ENCODE measurements at places on chromosomes 4 and X.

DNA sequence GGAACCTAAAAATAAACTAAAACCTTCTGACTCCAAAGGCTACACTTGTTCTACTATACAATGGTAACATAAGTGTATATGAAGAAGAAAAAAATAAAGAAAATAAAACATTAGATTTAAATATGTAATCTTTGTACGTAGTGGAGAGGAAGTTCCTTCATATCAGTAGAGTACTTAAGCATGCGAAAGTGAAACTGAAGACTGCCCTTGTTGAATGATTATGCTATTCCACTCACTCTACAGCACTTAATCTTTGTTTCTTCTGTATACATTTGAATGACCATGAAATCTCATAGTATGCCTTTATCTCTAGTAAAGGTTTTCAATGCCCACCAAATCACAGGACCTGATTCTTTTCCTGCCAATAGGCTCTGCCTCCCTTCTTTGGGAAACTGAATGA lies 78.9 kb downstream of the NDST3 start:
- DNase-seq = peak; percentile 6

DNA sequence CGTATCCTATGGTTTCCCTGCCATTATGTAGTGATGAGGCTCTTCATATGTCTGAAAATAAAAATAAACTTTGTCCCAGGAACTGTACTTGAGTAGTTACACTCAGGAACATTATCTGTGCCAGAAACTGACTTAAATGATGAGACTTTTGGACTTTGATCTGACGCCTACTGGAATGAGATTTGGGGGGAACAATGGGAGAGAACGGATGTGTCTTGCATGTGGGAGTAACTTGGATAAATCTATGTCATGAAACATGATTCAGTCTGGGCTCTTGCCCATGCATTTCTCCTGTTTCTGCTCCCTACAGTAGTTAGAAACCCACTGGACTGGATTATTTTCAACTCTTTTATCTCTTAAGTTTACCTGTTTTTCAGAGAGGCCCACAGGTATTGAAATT lies 2351.4 kb downstream of the PCDH7 start:
- no peak for DNase-seq

DNA sequence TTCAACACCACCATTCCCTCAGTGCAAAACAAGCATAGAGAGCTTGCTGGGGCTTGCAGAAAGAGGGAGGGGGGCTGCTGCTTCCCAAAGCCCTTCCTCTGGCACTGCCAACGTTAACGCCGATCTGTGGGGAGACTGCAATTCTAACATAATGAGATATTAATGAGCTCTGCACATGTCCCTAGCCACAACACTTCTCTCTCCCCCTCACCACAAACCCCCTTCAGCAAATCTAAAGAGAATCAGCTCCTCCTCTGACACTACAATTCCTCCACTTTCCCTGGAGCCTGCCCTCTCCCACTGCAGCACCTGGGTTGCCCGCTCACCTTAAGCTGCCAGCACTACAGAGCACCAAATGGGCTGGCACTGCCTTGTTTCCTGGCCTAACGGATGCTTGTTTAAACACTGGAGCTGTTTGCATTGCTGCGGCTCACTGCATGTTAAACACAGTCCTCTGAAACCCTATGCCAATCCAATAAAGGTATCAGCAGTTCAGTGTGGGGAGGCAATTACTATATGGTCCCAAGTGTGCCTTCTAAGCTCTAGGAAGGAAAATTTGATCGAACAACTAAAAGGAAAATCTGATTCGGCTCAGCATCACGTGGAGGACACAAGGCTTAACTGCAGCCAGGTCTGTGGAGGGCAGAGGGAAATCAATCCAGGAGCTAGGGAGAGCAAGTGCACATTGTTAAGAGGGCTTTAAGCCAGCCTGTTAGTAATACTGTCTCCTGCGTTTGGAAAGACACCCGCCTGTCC lies 232.4 kb downstream of the MAML3 start:
- DNase-seq = no peak

GRCh38 chr4:155762334-155762733 lies 3.5 kb downstream of the GUCY1B1 start:
- no peak for DNase-seq

DNA sequence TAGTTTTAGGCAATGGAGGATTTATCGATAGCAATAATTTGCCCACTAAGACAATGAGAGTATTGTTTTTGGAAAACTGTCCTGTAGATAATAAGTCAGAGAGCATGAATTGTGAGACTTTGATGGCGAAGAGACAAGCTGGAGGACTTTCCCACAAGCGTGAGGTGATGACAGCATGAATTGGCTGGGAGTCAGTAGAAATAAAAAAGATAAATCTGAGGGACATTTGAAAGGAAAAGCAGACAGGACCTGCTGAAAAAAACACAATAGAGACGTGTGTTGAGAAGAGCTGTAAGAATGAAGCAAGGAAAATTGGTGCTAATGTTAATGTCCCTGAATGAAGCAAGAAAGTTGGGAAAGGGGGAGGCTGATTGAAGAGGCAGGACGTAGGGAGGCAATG lies 233.5 kb downstream of the DCTD start:
- no peak for DNase-seq

GRCh38 chr4:136847881-136848621 lies 684.2 kb downstream of the PCDH18 start:
- DNase-seq = no peak

DNA sequence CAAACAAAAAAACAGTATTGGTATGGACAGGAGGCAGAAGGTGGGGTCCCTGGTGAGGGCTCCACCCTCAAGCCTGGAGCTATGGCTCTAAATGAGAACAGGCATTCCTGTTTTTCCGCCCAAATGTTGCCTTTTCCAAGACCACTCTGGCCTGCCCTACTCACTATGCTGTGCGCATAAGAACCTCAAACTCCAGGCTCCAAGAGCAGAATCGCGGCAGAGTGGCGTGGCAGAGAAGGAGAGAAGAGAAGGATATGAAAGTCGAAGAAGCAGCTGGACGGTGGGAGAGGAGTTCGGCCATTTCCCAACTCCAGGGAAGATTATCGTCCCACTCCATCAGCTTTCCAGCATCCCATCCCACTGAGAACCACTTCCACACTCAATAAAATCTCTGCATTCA lies 207.8 kb downstream of the FAT4 start:
- no peak for DNase-seq

DNA sequence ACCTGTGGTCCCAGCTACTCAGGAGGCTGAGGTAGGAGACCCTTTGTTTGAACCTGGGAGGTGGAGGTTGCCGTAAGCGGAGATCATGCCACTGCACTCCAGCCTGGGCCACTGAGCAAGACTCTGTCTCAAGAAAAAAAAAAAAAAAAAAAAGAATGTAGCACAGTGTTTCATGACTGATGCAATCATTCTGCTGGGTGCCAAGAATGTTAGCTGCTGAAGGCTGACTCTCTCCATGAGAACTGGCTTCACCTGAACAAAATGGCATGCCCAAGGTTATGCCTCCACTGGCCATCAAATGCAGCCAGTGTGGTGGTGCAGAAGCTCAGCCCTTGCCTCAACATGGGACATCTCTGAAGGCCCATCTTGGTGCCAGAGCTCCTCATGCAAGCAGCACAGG lies 412.1 kb downstream of the ADAM29 start:
- peak; percentile 36 for DNase-seq

GRCh38 chr4:145316897-145317574 lies 136.6 kb upstream of the OTUD4 start:
- no peak for DNase-seq

- no peak for DNase-seq
Measured at GRCh38 chr4:104868533-104868932, 278.1 kb upstream of the TET2 start.

DNA sequence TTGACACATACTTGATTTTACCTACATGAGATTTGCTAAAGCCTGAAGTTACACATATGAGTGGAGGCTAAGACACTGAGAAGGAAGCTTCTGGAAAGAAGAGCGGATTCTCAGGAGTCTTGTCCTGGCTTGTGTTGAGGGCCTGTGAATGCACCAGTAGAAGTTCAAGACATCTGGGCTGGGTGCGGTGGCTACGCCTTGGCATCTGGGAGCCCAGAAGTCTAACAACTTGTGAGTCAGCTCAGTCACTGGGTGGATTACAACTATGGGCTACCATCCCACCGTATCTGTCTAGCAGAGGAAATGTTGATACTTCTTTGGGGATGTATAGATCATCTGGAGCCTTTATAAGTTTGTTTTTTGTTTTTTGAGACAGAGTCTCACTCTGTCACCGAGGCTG lies 375.6 kb upstream of the SMIM31 start:
- DNase-seq = no peak

GRCh38 chr4:150224896-150225591 lies 146.8 kb downstream of the DCLK2 start:
- peak; percentile 96 for DNase-seq

GRCh38 chrX:12672367-12673106 lies 118.7 kb upstream of the PRPS2 start:
- peak; percentile 51 for DNase-seq

DNA sequence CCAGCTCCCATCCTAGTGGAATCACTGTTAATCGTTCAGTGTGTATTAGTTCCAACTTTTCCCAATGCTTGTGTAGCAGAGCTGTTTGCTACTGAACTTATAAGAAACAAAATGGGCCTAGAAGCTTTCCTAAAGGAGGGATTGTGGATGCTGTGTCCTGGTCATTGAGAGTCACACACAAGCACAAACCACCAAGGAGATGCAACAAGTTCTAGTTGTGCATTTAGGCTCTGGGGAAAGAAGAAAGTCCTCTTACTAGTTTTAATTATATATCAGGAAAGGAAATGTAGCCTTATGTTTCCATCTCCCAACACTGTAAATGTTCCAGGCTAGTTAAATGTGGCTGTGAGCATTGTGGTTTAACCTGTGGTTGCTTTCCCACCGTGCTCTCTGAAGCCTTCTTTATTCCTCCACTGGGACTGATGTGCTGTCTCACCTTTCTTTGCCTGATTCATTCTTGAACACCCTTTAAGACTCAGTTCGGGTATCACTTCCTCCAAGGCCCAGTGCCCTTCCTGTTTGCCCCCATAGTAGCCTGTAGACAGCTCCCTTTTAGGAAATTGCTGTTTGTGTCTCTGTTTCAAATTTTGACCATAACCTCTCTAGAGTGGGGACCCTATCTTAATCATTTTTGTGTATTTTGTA lies 34.3 kb downstream of the ATP10D start:
- no peak for DNase-seq

- DNase-seq = no peak
Measured at GRCh38 chrX:8591501-8591900, 126.9 kb downstream of the VCX3B start.

GRCh38 chr4:58136604-58137003 lies 1026.4 kb upstream of the IGFBP7 start:
- DNase-seq = no peak

DNA sequence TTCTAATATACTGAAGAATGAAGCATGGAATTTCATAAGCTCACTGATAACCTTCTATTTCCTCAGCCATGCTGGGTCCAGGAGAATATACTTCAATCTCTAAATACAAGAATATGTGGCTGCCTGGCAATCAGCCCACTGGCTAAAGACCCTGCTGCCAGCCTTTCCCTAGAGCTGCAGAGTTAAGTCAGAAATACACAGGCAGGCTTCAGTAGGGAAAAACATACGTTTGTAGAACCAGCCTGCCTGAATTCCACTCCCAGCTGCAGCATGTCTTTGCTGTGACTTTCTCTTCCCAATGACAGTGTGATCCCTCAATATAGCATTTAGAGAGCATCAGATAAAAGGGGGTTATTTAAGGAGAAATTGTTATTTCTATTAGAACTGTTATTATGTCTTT lies 289.1 kb downstream of the PCDH19 start:
- DNase-seq = no peak

DNA sequence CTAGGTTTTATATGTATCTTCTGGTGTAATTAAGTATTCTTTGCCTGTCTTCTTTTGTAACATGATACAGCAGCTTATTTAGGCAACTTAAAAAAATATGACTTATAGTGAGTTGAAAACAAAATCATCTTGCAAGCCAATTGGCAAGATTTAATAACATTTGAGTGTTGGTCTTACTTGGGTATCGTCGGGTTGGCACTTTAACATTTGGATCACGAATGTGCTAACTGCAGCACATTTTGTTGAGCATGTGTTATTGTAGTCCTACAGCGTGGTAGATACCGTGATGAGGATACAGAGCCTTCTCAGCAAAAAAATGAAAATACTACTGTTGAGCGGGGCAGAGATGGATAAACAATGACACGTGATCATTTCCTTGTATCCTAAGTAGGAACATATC lies 295.3 kb downstream of the ARHGAP10 start:
- DNase-seq = no peak

GRCh38 chr4:73707918-73708577 lies 32.3 kb upstream of the CXCL8 start:
- DNase-seq = peak; percentile 95

DNA sequence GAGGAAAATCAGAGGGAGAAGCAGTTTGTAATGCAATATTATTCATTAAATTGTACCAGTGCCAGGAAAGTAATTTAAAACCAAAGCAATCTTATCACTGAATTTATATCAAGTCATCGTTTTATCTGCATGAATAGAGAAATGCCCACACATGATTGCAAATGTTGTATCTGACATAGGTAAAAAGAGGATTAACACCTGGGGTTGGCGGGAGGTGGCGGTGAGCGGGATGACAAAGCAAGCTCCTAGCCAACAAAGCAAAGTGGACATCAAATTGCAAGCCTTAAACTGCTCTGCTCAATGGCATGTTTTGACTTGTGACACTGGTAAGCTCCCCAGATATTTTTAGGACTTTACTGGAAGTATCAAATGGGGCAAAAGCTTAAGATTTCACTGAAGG lies 16.4 kb downstream of the HPGD start:
- no peak for DNase-seq

DNA sequence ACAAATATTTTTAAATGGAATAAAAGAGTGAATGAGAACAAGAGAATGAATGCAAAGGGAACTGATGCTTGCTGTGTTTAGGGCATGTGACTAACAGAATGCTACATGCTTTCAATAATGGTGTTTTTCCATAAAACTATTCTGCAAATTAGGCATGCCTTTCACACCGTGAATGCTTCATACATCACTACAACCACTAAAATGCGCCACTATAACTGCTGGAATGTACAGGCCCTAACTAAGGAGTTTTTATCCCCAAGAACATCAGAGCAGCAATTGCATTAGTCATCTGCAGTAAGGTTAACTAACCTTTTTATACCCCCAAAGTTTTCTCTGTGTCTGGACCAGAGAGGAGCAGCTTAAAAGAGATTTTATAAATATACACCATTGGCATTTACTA lies 190.4 kb downstream of the ARAP2 start:
- DNase-seq = no peak

GRCh38 chr4:112284662-112285411 lies 867 bp downstream of the TIFA start:
- peak; percentile 39 for DNase-seq

DNA sequence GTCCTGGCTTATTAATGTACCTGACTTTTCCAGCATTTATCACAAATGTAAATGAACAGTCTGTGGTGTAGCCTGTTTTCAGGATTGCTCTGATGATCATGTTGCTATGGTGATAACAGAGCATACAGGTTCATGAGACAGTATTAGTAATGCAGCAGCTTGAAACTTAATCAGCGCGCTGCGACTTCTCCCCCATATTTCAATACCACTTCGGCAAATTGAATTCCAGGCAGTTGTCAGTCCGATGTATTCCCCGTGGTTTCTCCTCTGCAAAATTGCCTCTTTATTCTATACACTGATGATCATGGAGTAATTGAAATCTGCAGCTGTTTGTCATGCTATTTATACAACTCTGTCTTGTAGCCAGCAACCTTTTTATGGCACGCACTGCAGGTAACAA lies 239.3 kb downstream of the C4orf33 start:
- DNase-seq = no peak

- no peak for DNase-seq
Measured at GRCh38 chr4:7787681-7788141, 151.9 kb downstream of the AFAP1 start.

Measured in EL (cell line).